AG09309 (cell line): ENCODE measurements at places on chromosomes 3 and 15.

GRCh38 chr3:136250903-136251460 lies 842 bp downstream of the PCCB start:
- DNase-seq = peak; percentile 8

DNA sequence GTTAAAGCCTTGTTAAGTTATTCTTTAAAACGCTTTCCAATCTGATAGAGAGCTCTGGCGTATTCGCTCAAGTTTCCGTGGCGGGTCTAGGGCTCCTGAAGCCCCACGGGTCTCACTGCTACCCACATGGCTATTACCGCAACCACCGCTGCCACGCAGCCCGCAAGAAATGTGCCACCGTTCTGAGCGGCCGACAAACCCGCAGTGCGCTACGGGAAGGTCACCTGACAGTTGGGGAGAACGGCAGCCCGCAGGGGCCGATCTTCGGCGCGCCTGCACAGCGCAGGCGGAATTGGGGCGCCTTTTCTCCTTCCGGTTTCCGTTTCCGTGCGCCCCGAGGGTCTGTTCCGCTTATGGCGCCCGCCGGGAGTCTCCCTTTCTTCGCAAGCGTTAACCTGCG lies 76.6 kb upstream of the SNRPN start:
- no peak for DNase-seq

DNA sequence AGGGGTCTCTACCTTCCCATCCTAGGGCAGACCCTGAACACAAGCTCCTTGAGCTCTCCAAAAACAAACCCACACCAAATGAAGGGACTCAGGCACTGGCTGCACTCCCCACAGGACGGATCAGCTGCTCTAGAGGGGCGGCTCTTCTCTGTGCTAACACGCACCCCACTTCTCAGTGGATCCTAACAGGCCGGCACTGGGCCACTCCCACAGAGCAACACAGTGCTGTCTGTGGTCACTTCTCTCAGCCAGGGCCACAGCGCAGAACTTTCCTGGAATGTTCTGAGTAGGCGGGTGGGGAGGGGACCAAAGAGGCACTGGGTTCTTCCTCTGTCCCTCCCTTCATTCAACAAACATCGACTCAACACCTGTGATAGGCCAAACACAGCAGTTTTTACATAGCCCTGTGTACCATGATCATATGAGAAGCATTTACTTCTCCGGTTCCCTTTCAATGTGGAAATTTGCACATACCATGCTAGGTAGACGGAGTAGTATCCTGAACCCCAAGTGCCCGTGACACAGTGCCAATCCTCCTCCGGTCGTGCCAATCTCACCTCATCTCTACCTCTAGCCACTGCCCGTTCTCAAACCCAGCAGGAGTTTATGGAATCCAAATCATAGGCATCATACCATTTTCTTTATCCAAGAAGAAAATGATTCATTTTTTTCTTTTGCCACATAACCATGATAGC lies 98.1 kb downstream of the LRIG1 start:
- DNase-seq = no peak

DNA sequence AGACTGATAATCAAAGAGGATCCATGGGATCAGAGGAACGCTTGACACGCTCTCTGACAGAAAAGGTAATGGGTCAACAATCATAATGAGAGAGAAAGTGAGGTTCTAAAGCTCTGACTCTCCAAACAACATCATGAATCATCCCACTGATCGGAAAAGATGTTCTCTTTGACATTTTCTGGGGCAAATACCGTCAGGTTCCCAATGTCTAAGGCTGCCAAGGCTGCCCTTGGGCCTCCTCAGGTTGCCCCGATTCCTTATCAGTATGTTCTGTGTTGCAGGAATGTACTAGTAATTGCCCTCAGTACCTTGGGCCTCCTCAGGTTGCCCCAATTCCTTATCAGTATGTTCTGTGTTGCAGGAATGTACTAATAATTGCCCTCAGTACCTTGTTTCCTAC lies 60.9 kb downstream of the NPTN start:
- no peak for DNase-seq

GRCh38 chr3:130865489-130865888 lies 28.4 kb upstream of the ATP2C1 start:
- no peak for DNase-seq

- DNase-seq = no peak
These were observed 985.2 kb upstream of the SEMA6D start for GRCh38 chr15:46732060-46732459.

GRCh38 chr15:56035166-56035565 lies 41.8 kb upstream of the NEDD4 start:
- no peak for DNase-seq

DNA sequence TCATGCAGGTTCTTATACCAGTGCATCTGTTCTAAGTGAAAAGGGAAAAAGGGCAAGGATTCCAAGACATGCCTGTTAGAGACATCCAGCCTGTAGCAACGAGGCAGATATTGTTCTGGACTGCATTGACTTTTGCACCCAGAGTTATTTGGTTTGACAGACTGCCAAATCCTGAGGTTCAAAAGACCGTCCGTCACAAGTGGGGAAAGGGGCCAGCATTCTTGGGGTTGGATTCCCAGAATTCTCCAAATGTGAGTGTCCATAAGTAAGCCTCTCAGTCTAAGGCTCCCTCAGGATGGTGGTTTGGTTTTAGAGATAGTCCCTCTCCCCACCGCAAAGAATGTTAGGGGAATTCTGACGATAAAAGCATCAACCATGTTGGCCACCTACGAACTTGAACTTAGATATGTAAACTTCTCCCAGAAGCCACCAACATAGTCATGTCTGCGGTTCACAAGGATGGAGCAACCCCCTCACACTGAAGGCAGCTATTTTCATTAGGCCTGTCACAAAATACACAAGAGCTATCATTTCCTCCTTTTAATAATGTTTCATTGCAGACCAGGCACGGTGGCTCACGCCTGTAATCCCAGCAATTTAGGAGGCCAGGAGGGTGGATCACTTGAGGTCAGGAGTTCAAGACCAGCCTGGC lies 13.6 kb upstream of the LACTB start:
- peak; percentile 100 for DNase-seq

DNA sequence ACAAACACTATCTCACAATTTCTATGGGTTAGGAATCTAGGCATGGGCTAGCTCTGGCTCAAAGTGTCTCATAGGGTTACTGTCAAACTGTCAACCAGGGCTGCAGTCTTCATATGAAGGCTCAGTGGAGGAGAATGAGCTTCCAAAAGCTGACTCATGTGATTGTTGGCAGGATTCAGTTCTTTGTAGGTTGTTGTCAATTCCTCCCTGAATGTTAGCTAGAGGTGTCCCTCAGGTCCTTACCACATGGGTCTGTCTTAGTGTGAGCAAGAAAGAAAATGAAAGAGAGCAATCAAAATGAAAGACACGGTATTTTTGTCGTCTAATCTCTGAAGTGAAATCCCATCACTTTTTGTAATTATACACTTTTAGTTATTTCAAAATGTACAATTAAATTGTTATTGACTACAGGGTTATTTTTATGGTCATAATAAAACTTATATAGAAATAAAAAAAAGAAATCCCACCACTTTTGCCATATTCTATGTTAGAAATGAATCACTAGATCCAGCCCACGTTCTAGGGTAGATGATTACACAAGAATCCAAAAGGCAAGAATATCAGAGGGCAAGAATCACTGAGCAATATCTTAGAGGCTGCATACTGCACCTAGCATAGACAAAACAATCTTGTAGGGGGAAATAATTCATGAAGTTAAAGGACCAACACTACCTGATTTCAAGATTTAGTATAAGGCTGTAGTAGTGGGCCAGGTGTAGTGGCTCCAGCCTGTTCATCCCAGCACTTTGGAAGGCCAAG lies 8.4 kb downstream of the ACSBG1 start:
- DNase-seq = no peak

DNA sequence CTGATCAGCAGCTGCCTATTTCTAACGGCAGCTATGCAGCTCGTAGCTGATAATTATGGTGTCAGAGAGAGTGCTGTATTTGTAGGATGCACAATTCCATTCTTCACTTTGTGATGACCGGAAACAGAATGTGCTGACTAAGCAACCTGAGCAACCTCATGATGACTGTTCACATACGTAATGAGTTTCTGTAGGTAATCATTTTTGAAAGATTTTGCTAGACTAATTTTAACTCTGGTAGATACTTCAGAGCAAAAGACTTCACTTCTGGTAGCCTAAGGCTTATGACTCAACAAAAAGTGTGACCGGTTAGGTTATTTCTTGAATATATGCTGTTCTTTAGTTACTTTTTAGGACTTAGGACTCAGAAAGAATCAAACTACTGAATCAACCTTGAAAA lies 567.7 kb downstream of the NAALADL2 start:
- no peak for DNase-seq

- no peak for DNase-seq
These were observed 3.1 kb upstream of the CFAP20DC start for GRCh38 chr3:59052803-59053411.
